ENCODE measurements at places on chromosomes 1 and 21.

- no peak for DNase-seq
These were observed 51.1 kb downstream of the C8A start for GRCh38 chr1:56905667-56906066.

DNA sequence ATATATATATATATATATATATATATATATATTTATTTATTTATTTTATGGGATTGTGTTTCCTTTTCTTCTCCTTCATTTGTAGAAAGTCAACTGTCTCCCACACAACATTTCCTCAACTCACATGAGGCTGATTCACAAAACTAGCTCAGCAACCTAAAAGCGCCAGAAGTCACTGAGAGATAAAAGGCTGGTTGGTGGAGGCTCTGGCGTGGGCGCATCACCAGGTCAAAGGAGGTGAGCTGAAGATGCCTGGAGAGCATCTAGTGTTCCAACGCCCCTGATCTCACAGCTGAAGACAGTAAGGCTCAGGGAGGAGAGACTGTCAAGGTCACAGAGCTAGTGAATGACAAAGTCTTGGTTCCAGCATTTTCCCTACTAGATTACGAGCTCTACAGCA is 78.0 kb downstream of the HLCS start:
- DNase-seq: no peak

DNA sequence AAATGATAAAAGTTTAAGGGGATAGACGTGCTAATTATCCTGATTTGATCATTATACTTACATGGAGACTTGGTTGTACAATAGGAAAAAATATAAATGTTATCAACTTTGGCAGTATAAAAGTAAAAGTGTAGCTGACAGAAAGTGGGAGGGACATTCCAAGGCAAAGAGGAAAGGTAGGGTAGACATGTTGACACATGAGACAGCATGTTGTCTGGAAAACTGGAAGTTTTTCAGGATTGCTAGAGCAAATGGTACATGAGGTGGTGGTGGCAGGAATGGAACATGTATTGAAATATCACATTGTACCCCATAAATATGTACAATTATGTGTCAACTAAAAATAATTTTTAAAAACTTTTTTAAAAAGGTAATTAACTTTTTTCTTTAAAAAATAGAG is 13.2 kb downstream of the DIPK1A start:
- DNase-seq: no peak

GRCh38 chr1:12408662-12409061 is 178.8 kb downstream of the VPS13D start:
- DNase-seq: no peak

- DNase-seq: no peak
These were observed 77.9 kb downstream of the ZC3H11B start for GRCh38 chr1:219534991-219535390.

DNA sequence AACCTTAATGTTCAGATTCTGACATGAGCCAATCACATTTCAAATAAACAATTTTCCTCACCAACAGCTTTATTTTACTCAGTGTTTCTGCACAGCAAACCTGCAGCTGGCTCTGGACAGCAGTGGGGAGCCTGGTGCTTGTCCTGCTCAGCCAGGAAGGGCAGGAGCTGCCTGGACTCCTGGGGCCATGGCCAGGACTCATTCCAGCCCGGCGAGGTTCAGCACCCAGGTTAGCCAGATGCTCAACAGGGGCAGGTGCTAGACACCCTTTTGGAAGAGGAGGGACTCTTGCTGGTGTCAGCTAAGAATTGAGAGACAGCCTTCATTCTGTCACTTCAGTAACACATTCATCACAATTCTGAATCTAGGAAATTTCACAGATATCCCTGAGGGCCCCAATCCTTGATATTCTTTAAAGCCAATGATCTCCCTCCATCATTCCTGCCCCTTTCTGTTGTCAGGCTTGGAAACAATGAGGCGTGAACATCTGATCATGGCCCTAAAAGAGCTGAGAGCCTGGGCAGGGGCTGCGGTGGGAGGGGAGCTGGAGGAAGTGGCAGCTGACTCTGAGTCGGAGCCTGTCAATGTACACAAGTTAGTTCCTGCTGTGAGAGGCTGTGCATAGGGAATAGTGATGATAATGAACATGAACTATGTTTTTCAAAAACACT is 251.3 kb downstream of the SDCCAG8 start:
- DNase-seq: no peak

GRCh38 chr1:62386351-62387121 is 50.3 kb upstream of the USP1 start:
- no peak for DNase-seq

DNA sequence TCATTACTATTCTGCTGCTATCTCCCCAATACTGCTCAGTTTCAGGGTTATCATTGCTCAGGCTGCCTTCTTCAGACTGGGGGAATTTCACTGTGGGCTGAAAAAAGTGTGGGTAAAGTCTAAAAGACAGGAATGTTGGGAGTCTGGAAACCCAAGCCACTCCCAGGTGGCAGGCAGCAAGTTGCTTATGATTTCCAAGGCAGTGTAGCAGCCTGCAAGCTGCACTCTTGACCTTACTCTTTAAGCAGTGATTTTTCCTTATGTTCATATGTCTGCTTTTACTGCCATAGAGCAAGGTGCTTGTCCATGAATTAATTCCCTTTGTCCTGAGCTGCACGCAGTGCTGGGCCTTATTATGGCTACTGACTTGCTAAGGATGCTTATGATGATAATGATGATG is 53.1 kb downstream of the PHC2 start:
- DNase-seq: no peak
